ENCODE measurements at places on chromosomes 6 and 20.

DNA sequence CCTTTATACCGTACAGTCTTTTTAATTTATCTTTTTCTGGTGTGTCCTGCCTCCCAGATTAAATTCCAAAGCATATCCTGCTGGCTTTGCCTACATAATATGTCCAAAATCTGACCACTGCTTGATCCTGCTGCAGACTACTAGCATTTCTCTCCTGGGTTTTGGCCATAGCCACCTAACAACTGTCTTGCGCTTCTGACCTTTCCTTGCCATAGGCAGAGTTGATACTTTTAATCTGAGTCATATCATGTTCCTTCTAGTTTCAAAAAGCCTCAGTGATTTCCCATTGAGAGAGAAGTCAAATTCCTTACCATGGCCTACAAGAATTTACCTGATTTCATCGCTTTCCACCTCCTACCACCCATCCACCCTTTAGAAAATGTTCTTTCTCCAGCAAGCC lies 104.8 kb downstream of the BCKDHB start:
- peak; percentile 14 for DNase-seq

DNA sequence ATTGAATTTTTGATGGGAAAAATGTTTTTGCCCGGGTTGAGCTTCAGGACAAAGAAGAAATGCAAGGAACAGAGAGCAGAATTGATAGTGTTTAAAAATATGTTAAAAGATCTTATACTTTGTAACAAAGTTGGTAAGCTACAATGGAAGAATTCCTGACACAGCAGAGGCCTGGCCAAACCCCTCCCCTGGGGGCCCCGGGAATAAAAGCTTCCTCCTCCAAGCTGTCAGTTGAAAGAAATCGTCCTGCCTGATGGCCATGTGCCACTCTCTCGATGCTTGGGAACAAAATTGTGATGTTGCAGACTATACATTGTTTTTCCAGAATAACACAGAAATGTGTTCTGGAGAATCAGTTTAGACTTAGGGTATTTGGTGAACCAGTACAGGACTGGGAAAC lies 14.2 kb upstream of the TOX2 start:
- no peak for DNase-seq

- no peak for DNase-seq
These were observed 38.3 kb downstream of the MAFB start for GRCh38 chr20:40650707-40651106.

- no peak for DNase-seq
These were observed 470.2 kb downstream of the ADGRB3 start for GRCh38 chr6:69105288-69105687.

GRCh38 chr20:5833309-5833941 lies 83.2 kb downstream of the SHLD1 start:
- DNase-seq = no peak

- no peak for DNase-seq
These were observed 18.6 kb downstream of the CMTR1 start for GRCh38 chr6:37451441-37452193.

- DNase-seq = peak; percentile 61
These were observed 355.4 kb downstream of the CD83 start for GRCh38 chr6:14472986-14473337.

GRCh38 chr20:60512443-60512842 lies 554.2 kb downstream of the CDH26 start:
- peak; percentile 63 for DNase-seq

DNA sequence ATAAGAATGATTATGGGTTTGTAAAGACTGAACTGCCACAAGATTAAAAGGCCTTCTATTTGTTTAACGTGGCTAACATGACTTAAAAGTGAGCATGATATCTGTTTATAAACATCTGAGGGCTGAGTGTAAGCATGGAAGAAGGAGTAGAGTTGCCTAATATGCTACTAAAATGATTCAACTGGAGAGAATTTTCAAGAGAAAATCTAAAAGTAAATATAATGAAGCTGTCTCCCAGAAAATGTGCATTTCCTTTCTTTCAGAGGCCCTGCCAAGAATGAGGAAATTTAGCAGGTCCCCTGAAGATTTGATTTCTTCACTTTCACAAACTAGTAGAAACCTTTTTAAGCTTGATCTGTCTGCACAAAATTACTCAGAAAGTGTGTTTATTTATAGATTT lies 4.2 kb upstream of the EYA4 start:
- peak; percentile 92 for DNase-seq

- peak; percentile 49 for DNase-seq
These were observed 96.1 kb downstream of the LAMA2 start for GRCh38 chr6:128979071-128979470.

All from IMR-90 (cell line).